Stimulated activated CD8-positive, alpha-beta memory T cell treated with anti-CD3 and anti-CD28 coated beads, Interleukin-15, amount 100 ng/mL, for 48 hours (primary cell): ENCODE measurements at places on chromosomes 2 and 18.

- no peak for DNase-seq
Measured at GRCh38 chr18:7579918-7580542, 12.9 kb downstream of the PTPRM start.

- DNase-seq = no peak
Measured at GRCh38 chr2:180732337-180732736, 248.1 kb upstream of the UBE2E3 start.

- DNase-seq = no peak
Measured at GRCh38 chr18:76495006-76495370, at the start of gene ZNF516. Gene ZNF516, minus strand, starts transcription at chr18:76495242. Its CDS starts 52,188 bp downstream, at chr18:76443054.

- no peak for DNase-seq
Measured at GRCh38 chr18:21341141-21341540, 99.1 kb downstream of the GREB1L start.

DNA sequence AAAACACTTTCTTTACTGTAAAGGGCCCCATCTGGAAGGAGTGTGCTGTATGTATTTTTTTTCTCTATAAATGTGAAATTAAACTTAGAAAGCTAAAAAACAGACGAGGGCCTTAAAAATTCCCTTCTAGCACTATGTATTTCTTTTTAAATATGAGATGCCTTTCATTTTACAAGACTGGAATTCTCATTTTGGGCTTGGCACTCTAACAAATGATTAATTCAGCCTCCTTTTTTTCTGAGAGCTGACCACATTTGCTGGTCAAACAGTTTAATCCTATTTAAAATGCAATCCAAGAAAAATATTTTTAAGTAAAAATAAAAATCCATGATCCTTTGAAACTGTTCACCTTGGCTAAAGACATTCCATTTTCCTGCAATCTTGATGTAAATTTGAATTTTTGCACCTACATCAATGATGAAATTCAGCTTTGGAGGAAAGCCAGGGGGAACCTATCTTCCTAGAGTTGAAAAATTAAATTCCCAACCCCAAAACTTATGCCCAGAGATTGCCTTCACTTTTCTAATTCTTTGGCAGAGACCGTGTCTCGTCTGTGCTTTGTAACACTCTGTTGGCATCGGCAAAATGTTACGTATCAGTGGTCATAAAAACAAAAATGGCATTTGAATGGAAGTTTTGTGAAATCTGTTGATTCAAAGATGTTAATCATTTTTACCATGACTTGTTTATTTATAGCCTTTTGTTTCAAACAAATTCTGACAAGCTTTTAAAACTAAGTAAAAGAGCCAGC is 284.5 kb downstream of the ZNF521 start:
- no peak for DNase-seq

- DNase-seq = no peak
Measured at GRCh38 chr2:129611471-129611870, 368.0 kb upstream of the RAB6C start.

GRCh38 chr2:101408925-101409324 is 21.6 kb upstream of the CREG2 start:
- DNase-seq = no peak

- no peak for DNase-seq
Measured at GRCh38 chr2:53077413-53077812, 690.2 kb upstream of the CHAC2 start.

GRCh38 chr2:202054679-202055078 is 18.4 kb upstream of the KIAA2012 start:
- DNase-seq = no peak

DNA sequence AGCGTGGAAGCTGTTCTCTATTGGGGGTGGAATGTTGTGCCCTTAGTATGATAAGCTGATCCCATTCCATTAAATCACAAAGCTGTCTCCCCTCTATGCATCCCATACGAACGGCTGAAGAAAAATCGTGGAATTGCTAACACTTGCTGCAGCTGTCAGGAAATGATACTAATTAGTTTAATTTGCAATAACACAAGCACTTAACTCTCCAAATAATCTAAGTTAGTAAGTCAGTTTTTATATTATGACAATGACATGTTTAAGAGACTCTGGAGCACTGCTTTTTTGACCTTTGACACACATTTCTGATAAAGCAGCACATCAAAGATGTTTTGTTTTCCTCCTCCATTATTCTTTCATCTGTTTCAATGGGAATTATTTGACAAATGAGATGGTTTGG is 123.7 kb upstream of the SATB2 start:
- DNase-seq = no peak

DNA sequence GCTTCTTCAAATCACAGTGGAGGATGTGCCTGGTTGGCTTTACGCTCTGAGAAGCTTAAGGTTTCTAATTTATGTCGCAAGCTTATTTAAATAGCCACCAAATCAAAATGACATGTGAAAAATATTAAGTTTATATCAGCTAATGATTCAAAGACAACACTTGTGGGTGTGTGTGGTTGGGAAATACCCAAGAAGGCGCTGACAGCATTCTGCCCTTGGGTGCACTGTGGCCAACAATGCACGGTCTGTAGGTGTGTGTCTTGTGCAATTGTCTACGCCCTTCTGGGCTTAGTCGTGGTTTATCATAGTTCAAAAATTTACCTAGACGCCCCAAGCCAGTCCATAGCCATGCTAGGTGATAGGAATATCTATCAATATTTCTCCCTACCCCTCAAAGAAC is 60.9 kb downstream of the KCTD1 start:
- peak; percentile 4 for DNase-seq

- DNase-seq = no peak
Measured at GRCh38 chr2:100527440-100528015, 35.3 kb upstream of the PDCL3 start.

DNA sequence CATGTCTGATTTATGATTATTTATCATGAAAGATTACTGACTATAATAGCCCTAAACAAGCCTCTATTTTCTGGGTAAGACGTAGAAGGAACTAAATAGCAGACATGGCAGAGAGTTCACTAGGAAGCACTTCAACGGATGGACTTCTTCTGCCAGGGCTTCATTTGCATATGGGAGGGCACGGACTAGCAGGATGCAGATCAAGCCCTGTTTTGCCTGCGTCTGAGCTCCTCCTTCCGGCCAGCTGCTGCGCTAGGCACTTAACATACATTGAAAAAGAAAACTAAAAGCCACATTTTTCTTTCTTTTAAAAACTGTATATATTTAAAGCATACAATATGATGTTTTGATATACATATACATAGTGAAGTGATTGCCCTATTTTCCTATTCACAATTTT is 340.0 kb upstream of the MEX3C start:
- no peak for DNase-seq

GRCh38 chr2:170822290-170823087 is 5.8 kb downstream of the GAD1 start:
- DNase-seq = no peak

GRCh38 chr2:229375251-229375650 is 104.2 kb upstream of the PID1 start:
- DNase-seq = no peak

- no peak for DNase-seq
Measured at GRCh38 chr2:8152392-8153257, 529.2 kb upstream of the ID2 start.

DNA sequence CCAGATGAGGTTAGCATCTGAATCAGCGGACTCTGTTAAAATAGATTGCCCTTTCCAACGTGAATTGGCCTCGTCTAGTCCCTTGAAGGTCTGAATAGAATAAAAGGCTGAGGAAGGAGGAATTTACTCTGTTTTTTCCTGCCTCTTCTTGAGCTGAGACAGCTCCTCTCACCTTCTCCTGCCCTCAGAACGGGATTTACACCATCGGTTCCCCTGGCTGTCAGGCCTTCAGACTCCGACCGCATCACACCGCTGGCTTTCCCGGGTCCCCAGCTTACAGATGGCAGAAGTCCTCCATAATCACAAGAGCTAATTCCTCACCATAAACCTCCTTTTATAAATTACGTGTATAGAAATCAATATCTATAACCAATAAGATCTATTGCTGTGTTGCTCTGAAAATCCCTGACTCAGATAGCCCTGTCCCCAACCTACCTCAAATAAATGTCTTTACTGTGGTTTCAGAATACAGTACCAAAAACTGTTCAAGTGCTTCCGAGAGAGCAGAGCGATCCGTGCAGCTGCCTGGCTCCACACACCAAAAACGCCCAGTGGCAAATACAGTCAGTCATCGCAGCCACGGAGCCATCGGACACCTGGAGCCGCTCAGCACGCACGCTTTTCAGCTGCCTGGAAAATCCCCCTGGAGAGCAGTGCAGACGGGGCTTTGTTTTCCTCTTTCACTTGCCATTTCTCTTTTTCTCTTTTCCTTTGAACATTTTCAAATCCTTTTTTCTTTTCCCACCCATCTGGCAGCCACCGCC is 196.9 kb downstream of the NRP2 start:
- DNase-seq = no peak

DNA sequence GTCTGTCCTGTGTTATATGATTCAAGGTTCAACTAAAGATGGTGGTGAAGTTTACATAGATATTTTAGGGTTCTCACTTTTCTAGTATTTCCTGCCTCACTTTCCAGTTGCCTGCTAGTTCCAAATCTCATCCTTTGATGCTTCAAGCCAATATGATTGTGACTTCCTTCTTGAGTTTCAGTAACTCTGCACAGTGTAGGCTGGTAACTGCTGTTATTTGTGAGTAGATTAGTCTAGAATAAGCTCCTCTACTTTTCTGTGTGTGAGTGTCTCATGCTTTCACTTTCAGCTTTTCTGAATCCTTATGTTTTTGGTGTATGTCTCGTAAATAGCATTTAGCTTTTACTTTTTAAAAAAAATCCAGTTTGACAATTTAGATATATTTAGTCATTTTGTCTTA is 42.6 kb downstream of the GALNT1 start:
- no peak for DNase-seq

DNA sequence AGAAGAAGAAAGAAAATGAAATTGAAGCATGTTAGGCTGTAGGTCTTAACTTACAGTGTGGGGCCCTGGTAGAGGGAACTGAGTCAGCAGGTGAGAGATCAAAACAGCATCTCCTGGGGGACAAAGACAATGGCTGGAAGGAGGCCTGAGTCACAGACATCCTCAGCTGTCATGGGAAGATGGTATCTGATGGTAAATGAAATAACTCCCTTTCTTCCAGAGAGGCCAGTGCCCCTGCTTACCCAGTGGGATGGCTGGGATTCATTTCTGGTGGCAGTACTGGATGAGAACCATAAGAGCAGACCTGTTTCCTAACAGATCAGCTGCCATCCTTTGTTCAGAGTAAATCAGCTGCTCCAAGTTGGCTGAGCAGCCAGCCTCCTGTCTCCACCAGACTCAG is 251.3 kb upstream of the EPAS1 start:
- no peak for DNase-seq

DNA sequence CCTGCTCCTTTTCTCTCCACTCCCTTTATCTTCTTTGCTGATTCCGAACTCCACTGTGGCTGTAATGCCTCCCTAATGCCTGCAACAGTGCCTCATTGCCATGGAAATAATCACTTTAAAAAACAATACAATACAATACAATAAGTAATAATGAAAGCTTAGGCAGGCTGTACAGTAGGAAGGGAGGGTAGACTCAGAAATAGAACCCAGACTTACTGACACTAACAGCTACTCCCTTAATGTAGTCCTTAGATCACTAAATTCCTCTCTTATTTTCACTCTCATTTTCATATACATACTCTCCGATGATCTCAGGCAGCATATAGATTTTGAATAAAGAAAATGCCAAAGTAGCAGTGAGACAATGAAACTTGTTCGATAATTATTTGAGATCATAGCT is 70.2 kb downstream of the DLGAP1 start:
- DNase-seq = no peak

GRCh38 chr2:124039762-124040291 is 14.7 kb downstream of the CNTNAP5 start:
- no peak for DNase-seq

DNA sequence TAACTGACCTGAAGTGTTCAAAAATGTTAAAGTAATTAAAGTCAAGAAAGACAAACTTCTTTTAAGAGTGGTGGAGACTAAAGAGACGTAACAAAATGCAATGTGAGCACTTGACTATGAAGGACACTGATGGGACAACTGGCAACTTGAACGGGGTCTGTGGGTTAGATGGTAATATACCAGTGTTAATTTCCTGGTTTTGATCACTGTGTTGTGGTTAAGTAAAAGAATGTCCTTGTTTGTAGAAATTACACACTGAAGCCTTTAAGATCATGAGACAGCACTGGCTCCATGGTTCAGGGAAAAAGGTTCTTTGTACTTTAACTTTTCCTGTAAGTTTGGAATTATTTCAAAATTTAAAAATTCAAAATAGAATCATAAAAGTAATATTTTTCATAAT is 58.2 kb downstream of the REL start:
- no peak for DNase-seq

- no peak for DNase-seq
Measured at GRCh38 chr2:197309691-197310231, 819 bp downstream of the ANKRD44 start.

DNA sequence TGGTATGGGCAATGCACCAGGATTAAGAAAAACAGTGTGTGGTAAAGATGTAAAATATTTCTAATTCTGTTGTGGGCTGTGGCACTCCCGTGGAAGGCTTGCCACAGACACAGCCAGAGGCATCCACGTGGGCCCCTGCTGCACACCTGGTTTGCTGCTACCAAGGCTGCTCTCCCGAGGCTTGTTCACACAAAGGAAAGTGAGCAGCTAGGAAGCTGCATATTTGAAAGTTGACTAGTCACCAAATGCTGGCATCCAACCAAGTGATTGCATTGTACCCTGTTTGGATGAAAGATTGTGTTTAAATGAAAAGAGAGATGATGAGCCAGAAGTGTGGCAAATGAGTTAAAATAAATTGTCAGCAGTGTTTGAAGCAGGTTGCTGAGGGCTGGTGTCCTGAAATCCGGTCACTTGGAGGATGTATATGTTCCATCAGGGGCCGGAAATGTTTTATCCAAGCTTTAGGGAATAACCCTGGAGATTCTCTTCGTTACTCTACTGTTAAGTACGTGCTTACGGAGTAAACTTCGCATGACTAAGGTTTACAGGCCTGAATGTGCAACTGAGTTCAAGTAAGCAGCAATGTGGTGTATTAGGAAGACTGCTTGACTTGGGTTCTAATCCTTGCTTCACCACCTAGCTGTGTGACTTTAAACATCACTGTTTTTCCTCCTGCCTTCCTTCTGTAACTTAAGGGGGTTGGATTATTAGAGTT is 86.1 kb downstream of the MSH2 start:
- no peak for DNase-seq
